Stromal cell of bone marrow (primary cell): ENCODE measurements at places on chromosomes 7 and 10.

GRCh38 chr7:103149808-103150180 lies 895 bp upstream of the NAPEPLD start:
- no peak for DNase-seq

DNA sequence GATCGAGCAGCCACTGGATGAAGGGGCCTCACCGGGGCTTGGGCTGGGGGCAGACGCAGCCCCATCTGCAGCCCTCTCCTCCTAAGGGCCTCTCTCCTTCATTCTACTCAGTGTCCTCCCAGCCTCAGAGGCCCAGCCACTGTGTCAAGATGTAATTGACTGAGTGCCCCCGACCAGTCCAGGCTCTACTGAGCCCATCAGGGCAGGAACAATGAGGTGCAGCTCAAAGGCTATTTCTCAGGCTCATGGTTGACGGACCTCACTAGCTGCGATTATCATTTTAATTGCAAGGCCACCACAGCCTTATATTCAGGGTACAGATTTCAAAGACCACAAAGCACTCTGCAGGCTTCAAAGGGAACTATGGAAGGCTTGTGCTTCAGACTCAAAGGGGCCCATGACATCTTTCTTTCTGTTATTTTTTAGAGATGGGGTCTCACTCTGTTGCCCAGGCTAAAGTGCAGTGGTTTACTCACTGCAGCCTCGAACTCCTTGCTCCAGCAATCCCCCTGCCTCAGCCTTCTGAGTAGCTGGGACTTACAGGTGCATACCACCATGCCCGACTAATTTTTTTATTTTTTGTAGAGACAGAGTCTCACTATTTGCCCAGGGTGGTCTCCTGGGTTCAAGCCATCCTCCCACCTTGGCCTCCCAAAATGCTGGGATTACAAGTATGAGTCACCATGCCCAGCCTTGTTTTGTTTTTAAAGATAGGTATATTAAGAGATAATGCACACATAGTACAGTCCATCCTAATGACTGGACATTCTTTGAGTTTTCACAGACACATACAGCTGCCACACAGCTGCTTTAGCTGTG lies 23.7 kb downstream of the SLC29A3 start:
- DNase-seq, result no peak

GRCh38 chr7:87877366-87878040 lies 1.2 kb downstream of the DBF4 start:
- no peak for DNase-seq

- no peak for DNase-seq
Measured at GRCh38 chr7:20301311-20301939, 29.3 kb upstream of the ITGB8 start.

DNA sequence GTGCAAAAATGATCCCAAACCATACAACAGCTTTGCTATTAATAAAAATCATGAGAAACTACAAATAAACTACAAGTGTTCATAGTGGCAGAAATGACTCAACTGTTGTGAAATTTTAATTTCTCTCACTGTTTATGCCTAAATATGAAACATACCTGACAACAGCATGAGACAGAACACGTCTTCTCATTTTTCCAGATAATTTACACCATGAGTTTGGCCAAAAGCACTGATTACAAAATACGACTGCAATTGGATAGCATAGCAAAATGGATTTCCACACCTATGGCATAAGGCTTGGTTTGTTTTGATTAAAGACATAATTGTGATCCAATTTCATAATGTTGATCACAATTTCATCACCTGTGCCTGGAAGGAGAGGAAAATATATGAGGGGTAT lies 608.6 kb downstream of the GATA3 start:
- no peak for DNase-seq

- DNase-seq, result no peak
Measured at GRCh38 chr7:76086070-76086469, 38.2 kb downstream of the MDH2 start.

GRCh38 chr10:11140963-11141362 lies 123.3 kb downstream of the CELF2 start:
- no peak for DNase-seq

- no peak for DNase-seq
Measured at GRCh38 chr10:62253704-62254103, 14.9 kb downstream of the RTKN2 start.
